Bronchial epithelial cell (primary cell): ENCODE measurements at places on chromosomes 2 and 18. TPM values are rescaled to one million over a fixed set of nuclear protein-coding genes. Genes with fewer than 3 reads are reported as not detected.

- DNase-seq = peak; percentile 86
Observed at GRCh38 chr2:122340246-122340645, 584.8 kb downstream of the TSN start.

GRCh38 chr2:10520154-10520553 lies 72.0 kb upstream of the ODC1 start:
- DNase-seq = no peak

METAP1D gene
- total RNA-seq = 2.2 and 2.6 TPM in 2 replicates

MALT1 gene
- total RNA-seq = 62.4 and 64.6 TPM in 2 replicates

- no peak for DNase-seq
Observed at GRCh38 chr2:195164930-195165329, 492.1 kb upstream of the SLC39A10 start.

UGT1A7 gene
- total RNA-seq = 0.53 and 2.2 TPM in 2 replicates

DNA sequence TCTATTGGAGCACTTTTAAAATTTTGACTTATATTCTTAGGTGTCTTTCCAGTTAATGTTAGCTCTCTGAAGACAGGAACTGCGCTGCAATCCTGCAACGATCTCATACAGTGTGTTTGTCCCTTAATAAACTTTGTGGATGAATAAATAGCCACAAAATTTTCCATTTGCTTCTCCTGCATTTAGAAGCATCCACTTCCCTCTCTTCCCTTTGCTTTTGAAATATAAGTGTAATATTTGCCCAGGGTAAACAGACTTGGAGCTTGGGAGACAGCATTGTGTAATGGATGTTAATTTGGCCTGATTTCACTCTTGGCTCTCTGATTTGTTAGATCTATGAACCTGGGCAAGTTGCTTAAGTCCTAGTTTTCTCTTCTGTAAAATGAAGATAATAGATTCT lies 58.2 kb upstream of the CD28 start:
- peak; percentile 47 for DNase-seq

- peak; percentile 30 for DNase-seq
Observed at GRCh38 chr2:72685638-72686213, 140.1 kb downstream of the EXOC6B start.

AKAIN1 gene
- total RNA-seq = not detected in 2 replicates

DNA sequence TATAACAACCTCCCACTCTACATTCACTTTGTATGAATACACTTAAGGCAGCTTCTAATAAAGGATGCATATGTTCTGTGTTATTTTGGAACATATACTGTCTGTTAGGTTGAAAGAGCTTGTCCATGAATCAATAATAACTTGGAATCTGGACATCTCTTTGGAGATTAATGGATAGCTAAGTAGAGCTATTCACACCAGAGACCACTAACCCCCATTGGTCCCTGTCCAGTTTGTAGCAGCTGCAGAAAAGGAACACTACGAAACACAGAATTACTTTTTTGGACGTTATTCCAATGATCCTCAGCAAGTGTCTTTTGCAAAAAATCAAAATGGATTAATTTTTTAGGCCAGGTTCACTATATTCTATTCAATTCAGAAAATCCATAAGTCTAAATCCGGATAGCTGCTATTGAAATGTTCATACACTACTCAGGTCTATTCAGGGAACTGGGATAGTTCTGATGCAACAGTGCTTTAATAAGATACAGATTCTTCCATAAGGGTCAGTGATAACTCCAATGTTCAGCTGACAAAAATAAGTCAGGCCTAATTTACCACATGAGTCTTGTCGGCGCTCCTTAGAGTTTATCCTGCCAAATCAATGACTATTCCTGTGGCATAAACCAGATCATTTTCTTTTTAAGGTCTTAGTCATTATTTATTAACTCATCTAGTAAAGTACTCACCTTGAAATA lies 44.2 kb downstream of the NRXN1 start:
- DNase-seq = no peak

KDM3A gene
- 27.4 and 47.5 TPM in 2 replicates for total RNA-seq

- DNase-seq = peak; percentile 40
Observed at GRCh38 chr2:99680946-99681345, 191.1 kb upstream of the REV1 start.

- DNase-seq = no peak
Observed at GRCh38 chr2:196233805-196234475, 62.6 kb upstream of the STK17B start.

DNA sequence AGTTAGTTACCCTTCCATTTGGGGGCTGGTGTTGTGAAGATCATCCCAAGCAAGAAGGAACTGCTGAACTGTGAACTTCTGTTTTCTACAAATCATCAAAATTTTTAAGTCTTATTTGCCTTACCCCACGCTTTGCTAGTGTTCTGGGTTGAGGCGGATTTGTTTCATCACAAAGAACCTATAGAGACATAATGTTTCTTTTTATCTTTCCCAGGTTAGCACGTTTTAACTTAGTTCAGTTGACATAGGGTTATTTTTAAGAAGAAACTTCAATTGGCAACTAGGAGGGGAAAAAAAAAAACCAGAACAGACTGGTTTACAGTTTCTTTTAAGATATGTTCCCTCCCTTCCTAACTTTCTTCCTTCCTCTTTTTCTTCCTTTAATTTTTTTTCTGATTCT lies 31.1 kb upstream of the CERS6 start:
- no peak for DNase-seq

DNA sequence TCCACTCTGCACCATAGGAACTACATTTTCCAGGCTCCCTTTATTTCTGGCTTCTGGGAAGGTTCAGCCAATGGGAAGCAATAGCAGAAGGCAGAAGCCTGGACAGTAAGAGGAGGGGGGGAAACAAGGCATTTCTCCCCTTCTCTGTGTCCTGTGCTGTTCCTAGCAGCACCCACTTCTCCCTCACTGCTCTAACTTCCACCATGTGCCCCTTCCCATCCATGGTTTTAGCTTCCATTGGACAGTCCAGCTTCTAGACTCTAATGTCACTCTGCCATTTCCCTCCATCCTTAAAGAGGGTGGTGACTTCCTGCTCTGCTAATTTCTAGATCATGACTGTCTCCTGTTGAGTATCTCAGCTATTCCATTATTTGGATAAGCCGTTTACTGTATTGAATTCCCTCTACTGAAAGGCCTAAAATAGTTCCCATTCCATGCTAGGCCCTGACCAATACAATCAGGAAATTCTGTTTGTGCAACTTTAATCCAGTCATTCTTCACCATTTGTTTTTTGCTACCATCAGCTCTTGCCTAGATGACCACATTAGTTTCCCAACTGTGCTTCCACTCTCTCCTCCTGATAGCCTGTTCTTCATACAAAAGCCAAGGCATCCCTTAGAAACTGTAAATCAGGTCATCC lies 20.8 kb upstream of the LYPD1 start:
- DNase-seq = no peak

DNA sequence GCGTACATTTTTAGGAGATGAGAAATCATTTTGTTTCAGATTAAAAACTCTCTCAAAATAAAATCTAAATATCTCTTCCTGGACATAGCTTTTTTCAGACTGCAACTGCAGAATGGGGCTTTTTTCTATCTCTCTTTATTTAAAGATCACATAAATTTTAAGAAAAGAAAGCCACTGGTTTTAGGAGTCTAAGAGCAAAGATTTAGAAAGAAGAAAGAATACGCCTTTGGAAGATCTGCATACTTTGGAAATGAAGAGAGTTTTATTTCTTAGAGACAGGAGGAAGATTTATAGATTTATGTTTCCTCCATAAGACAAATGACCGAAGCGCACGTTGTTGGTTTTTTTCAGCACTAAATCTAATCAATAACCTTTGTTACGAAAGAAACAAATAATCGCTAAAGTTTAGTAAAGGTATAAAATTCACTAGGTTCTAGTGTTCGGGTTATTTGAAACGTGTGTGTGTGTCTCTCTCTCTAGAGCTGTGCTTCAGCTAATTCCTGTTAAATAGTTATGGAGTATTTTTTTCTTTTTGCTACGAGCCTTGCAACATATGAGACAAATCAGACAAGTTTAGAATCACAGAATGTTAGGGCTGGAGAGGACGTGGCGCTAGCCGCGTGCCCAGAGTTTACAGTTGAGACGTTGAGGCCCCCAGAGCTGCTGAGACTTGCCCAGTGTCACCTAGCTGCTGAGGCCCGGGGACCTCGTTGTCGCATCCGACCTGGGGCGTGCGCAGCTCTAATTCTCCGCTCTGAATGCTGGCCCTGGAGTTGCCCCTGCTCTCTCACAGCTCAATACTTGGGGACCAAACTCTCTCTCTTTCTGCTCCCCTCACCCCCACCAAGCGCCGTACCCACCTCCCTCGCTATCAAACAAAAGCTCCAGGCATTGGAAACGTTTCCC lies 69.9 kb downstream of the CTAGE1 start:
- peak; percentile 23 for DNase-seq

DNA sequence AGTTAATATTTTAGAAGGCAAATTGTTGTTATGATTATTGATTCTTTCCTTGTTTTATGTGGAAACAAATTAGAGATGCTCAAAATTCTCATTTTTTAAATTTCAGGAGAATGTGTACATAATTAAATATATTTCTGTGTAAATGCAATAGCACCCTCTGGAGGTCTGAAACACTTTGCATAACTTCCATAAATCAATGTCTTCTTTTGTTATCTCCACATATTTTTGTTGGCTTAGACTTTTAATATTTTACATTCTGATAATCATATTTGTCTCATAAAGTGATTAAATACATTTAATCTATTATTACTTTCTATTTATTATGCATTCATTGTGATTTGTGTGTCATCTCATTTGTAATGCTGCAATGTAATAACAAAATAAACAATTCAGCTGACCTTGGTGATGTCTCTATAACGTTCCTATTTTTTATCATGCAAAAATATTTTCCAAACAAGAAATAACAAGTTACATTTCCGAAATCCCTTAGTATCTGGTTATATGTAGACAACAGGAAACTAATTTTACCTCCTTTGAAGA lies 201.8 kb upstream of the GALNT5 start:
- DNase-seq = peak; percentile 49

FOXI3 gene
- under 0.01 TPM in 1 of 2 replicates, not detected in the other for total RNA-seq

BOLL gene
- not detected in 2 replicates for total RNA-seq

KCNE4 gene
- total RNA-seq = under 0.01 and 0.26 TPM in 2 replicates

TDRD15 gene
- total RNA-seq = not detected in 2 replicates
